Glomerular endothelial cell (primary cell): ENCODE measurements at places on chromosomes 13 and 19.

- no peak for DNase-seq
Measured at GRCh38 chr13:34577051-34577450, 365.0 kb upstream of the NBEA start.

- DNase-seq, result no peak
Measured at GRCh38 chr19:1755467-1756171, 2.3 kb downstream of the ONECUT3 start.

- no peak for DNase-seq
Measured at GRCh38 chr19:46471116-46471733, at the start of gene PNMA8A. TSS of gene PNMA8A (minus strand) at chr19:46471563. CDS start at chr19:46471035, 528 bp downstream.

- DNase-seq, result no peak
Measured at GRCh38 chr13:77431449-77431848, 104.1 kb upstream of the SCEL start.

- DNase-seq, result no peak
Measured at GRCh38 chr13:49428041-49428763, 15.7 kb downstream of the CAB39L start.

GRCh38 chr19:2291185-2291751 lies 9.3 kb upstream of the PEAK3 start:
- no peak for DNase-seq

DNA sequence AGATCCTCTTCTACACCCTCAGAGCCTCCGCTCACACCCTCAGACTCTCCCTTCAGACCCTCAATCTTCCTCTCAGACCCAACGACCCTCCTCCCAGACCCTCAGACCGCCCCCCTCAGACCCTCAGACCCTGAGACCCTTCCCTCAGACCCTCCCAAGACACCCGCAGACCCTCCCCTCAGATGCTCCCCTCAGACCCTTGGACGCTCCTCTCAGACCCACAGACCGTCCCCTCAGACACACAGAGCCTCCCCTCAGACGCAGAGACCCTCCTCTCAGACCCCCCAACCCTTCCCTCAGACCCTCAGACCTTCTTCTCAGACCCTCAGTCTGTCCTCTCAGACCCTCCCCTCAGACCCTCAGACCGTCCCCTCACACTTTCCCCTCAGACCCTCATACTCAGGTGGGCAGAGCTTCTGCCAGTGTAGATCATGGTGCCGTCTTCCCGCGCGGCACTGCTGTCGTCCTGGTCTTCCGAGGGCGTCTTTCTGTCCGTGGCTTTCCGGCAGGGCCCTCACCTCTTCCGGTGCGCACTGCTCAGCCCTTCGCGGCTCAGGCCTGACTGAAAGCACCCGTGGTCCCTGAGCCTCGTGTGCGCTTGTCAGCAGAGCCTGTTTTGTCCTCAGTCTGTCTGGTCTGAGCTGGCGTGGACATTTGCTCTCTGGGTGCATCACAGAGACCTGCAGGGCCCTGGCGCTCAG lies 18.9 kb upstream of the TFDP1 start:
- DNase-seq, result no peak

DNA sequence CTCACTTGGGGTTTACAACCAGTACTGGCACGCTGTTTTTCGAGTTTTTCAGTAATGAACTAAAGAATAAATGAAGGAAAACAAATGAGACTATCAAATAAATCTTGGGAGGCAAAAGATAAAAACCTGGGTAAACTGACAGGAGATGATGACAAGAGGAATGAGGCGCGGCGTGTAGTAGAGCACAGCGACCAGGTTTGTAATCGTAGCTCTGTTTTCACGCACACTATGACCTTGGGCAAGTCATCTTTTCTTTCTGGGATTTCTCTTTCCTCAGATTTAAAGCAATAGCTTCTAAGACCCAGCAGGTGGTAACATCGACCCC lies 419 bp downstream of the MRPS31 start:
- no peak for DNase-seq

DNA sequence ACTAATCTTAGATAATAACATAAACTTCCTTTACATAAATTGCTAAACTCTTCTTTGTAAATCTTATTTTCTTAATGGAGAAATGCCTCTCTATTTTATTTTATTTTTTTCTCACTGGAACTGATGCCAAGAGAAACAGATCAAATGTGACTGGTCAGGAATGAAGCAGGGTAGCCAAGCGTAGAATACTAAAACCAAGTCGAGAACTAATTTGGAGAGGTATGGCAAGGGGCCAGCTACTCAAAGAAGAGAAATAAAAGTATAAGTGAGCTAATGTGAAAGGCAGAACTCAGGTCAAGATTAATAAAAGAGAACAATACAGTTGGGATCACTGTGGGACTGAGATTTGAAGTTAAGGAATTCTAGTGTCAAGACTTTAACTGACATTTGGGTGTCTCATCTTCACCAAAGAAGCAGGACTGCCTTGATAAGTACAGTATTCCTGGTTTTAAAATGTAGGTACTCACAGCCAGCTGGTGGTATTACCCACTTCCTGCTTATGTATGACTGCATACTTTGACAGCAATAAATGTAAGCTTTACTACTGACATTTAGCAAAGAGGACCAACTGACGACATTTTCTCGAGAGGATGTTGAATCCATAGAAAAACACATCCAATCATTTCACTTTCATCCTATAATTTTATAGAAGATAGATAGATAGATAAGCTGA lies 1192.2 kb downstream of the EFNB2 start:
- no peak for DNase-seq

GRCh38 chr19:39502640-39503417 lies 4.1 kb downstream of the DLL3 start:
- DNase-seq, result no peak

GRCh38 chr19:3623716-3624115 lies 2.9 kb downstream of the CACTIN start:
- no peak for DNase-seq

- no peak for DNase-seq
Measured at GRCh38 chr19:40512473-40513344, 45.9 kb downstream of the SPTBN4 start.

DNA sequence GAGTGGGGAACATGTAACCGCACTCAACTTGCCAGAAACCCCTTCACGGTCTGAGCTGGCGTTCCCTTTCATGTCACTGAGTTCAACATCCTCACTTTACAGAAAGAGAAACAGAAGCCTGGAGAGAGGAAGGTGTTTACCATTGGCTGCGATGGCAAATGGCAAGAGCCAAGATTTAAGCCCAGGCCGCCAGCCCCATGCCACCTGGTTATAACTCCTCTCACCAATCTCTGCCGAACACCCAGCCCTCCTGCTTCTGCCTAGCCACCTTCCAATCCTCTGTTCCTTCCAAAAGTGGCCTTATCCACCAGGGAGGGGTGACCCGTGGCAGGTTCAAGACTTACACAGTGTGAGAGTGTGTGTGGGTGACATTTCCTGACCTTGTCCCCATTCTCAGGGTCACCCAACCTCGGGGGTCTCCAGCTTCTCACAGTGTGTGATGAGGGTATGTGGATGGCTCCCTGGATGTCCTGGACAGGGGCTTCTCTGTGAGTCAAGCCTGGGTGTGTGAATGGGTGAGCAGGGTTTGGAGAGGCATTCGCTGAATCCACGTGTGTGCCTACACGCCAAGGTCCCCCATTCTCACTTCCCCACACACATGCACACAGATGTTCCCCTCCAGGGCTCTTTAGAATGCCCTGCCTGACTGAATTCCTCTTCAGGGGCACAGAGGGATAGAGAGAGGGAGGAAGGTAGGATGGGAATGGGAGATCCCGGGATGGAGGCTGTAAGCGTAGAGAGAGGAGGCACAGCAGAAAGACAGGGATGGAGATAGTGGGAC lies 1.2 kb downstream of the CADM4 start:
- no peak for DNase-seq

GRCh38 chr19:58476498-58477015 lies 405 bp downstream of the ZNF446 start:
- DNase-seq, result no peak

DNA sequence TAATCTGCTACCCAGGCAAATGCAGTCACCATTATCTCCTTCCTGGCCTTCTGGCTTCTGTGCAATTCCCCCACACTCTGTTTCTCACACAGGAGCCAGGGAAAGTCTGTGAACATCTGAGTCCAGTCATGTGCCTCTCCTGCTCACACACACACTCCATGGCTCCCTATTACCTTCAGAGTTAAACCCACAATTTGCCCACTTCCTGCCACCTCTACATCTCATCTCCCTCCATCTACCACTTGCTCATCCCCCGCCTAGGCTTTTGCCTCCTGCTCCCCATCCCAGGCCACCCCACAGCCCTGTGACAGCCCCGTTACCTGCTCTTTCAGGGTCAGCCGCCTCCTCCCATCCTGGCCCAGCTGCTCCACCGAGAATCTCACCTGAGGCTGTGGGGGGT lies 13.5 kb downstream of the IL12RB1 start:
- no peak for DNase-seq

DNA sequence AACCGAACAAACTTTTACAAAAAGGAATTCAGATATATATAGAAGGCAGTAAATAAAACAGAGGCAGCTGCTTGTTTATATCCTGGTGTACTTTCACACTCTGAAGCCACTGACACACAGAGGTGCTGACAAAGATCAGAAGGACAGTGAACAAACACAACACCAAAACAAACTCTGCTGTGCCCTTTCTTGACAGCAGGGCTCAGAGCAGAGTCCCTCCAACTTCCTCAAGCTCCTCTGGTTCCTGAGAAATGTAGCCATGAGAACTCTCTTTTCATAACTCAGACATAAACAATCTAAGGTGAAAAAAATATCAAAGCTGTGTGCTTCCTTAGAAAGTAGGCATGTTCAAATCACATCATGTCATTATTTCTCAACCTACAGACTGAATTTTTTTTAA lies 1052.8 kb upstream of the SPRY2 start:
- no peak for DNase-seq

DNA sequence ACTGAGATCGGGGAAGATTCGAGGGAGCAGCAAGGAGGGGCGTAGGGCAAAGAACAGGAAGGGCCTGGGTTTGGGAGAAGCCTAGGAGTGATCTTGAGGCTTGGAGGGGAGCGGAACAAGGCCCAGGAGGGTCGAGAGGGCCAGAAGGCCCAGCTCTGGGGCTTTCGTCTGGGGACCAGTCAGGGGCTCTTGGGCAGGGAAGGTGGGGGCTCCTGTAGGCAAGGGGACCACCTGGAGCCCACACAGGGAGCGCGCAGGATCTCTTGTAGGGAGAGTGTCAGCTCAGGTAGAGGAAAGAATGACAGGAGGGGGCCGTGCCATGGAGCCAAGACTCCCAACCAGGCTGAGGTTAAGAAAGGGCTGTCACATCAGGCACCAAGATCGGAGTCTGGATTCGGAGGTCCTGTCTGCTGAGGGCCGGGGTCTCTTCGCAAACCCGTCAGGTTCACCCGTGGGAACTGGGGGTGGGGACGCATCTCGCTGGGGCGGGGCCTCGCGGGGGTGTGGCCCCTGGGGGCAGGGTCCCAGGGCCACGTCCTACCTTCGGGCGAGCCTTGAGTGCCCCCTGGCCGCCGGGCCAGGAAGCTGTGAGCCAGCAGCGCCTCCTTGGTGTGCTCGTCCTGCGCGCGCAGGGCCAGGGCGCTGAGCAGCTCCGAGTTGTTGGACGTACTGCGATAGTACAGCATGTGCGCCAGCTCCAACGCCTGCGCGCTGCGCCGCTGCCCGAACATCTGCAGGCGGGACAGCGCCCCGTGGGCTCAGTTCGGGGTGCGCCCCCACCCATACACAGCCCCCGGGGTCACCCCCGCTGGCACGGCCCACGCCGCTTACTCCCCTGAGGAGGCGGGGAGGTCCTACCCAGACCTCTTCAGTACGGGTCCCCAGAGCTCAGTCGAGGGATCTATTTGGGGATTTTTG lies 8.4 kb downstream of the EMP3 start:
- no peak for DNase-seq

DNA sequence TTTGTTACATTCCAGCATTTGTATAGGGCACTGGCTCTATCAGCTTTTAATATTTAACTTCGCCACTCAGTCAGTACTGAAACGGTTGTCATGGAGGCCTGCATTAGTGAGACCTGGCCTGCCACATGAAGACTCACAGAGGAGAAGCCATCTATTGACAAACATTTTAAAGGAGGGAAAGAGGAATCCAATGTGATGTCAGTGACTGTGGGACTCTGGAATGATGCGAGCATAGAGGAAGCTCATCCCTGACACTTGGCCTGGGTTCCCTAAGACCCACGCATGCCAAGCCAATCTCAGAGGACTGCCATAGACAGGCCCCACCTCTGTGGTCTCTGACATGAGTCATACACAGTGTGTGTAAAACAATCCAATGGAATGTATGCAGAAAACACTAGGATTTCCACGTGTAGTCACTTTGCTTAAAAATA lies 7.9 kb upstream of the DPY19L3 start:
- DNase-seq, result no peak

DNA sequence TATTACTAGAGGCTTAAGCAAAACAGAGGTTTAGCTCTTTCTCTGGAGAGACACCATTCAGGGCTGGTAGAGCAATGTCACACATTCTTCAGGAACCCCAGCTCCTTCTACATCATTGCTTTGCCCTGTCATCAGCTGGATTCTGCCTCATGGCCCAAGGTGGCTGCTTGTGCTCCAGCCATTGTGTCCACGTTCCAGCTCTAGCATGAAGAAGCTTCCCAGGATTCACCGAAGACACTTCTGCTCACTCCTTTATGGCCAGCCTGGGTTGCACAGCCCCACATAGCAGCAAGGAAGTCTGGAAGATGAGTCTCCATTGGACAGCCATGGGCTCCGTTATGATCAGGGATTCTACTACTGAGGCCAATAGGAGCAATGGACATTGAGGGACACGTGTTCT lies 13.2 kb downstream of the PGLS start:
- no peak for DNase-seq

DNA sequence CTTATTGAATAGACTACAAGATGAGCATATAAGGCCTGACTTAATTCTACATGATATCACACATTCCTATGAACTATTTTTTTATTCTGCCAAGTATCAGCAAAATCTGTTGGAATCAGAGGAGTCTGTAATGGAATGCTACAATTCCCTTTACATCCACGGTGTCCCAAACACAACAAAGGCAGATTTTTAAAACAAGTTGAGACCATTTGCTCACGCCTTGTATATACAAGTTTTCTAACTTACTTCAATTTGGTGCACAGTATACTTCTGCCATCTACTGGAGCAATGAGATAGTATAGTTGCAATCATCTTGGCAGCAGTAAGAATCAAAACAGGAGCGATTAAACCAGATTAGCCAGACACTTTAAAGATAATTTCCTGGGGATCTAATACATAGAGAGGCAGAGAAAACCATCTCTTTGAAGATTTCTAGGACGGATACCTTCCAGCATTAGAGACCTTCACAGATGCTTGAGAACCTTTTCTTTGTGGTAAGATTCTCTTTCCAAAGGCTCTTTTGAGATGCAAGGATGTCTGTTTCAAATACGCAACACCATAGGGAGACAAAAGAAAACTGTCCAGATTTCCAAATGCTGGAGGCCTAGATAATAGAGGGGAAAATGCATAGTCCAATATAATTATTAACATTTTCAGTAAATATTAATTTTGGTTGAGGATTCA lies 302.0 kb upstream of the MIR17HG start:
- DNase-seq, result no peak

DNA sequence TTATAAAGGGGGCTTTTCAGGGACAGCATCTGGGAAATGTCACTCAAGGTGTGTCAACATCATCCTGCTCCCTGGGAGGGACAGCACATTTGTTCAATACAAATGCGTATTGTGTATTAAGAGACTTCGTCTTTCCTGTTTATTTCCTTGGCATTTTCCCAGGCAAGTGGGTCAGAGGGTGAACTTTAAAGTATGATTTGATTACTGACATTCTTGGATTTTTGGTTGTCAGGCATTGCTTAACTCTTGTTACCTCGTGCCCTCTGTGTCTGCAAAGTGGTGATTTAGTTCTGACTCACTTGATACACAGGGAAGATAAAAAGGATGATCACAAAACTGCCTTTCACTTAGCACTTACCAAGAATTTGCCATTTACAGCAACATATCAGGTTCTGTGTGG lies 292.7 kb downstream of the SUCLA2 start:
- DNase-seq, result no peak
